ENCODE measurements at places on chromosomes 7 and 10.

DNA sequence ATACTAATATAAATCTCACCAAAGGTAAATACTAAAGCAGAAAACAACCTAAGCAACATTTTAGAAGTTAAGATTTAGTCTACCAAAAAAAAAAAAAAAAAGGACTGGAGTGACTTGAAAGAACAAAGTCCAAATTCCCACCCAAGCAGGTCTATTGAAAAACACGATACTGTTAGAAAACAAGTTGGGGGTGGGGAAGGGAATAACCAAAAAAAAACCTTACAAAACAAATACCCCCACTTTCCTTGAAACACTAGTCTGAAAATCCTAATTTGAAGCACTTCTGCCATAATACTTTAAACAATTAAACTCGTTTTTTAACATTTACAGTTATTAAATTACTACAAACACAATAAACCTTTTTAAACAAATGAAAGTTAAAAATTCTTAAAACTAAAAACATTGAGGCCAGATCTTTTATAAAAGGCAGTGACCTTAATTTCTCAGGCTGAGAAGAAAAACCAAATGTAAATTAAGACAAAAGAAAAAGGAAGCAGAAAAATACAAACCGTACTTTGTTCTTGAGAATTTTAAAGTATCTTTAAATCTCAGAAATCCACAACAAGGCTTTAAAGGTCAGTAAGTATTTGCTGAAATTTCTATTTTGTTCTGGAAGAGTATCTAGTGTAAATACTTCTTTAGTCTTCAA is 135.1 kb downstream of the NRBF2 start:
- no peak for DNase-seq

DNA sequence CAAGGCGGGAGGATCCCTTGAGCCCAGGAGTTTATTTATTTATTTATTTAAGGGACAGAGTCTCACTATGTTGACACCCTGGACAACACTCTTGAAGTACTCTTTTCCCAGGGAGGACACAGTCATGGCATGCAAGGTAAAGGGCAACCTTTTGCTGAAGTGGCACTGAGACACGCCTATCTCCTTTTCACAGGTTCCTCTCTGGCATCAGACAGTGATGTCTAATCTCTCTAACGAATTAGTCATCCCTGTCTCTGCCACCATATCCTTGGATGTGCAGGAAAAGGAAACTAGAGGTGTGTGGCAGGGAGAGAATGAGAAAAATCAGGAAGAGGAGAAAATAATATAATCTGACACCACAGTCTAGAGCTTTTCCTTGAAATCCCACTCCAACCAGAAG is 19.5 kb downstream of the CPVL start:
- DNase-seq, result no peak

DNA sequence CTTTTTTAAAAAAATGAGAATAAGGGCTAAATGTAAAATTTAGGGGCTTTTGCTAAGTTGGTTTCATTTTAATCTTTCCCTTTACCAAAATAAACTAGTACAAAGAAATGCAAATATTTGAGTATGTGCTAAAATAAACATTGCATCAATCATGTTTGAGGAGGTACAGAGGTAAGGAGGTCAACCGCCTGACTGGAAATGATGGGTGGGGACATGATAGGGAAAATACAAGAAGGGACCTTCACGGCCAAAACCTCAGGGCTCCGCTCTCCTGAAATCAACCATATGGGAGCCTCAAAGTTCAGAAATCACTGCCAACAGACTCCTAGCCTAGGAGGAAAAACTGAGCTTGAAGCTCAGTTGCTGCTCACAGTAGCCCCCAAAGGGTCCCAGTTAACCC is 207.6 kb downstream of the AHR start:
- no peak for DNase-seq

DNA sequence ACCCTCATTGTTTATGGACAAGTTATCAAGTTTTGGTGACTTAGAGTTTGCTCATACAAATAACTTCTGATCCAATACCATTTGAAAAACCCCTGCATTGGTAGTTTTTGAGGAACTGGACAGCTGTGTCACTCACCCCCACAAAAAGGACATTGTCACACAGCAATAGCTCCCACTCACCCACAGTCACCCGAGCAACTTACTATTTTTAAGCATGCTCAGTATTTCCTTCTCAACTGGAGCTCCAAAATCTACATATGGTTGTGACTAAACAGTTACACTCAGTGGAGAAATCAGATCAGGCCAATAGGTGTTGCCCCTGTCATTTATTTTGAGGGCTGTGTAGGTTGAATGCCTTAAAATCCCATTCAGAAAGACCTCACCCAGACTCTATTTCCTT is 165.2 kb upstream of the AUTS2 start:
- DNase-seq, result no peak

DNA sequence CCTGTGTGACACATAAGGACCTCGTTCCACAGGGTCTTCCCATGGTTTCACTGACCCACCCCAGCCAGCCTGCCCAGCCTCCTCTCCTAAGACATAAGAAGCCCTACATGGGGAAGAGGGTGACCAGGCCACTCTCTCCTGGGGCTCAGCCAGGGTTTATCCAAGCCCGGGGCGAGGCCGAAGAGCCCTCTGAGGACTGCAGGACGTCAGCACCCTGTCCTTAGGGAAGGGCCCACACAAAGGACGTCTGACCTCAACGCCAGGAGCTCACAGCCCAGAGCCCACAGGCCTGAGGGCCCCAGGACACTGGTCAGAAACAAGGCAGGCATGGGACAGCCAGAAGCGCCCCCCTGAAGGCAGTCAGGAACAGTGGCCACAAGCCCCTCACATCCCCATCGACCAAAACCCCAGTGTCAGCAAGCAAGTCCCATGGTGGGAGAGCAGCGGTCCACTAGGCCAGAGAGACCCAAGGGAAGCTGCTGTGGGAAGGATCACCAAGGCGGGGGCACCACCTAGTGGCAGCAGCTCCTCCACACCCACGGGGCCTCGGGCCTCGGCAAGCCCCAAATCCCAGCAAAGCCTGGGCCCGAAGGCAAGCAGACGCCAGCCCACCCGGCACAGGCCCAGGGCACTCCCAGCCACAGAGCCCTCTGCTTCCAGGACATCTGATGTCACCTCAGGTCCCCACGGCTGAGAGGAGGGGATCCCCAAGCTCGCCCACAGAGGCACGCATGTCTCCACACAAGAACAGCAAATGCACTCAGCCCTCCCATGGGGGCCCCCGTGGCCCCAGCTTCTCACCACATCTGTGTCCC is 23.4 kb downstream of the MAD1L1 start:
- DNase-seq, result no peak

DNA sequence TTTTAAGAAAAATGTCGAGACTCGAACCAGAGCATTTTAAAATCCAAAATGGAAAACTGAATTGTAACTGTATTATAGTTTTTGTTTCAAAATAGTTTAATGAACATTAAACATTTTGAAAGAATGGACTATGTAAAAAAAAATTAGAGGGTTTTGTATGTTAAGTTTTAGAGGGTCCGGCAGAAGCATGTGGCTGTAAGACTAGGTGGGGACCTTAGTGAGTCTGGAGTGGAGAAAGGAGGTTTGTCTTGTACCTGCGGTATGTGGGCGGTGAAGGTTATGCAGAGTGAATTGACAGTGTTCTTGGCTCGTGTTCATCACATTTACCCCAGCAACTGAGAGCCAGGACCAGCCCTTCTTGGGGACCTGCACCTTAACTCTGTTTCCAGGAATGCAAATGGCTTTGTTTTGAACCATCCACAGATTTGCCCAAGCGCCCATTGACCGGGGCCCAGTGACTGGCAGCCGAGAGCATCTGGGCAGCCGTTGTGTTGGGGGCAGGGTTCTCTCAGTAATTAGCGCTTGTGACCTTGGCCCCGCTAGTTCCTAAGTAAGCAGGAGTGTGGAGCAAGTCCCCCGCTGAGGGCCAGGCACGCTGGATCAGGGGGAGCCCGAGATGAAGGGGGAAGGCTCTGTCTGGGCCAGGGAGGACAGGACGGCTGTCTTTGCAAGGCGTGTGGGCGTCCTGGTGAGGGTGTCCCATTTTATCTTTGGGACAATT is 1.4 kb upstream of the KLF6 start:
- no peak for DNase-seq

GRCh38 chr10:116030576-116030975 is 242.4 kb downstream of the GFRA1 start:
- DNase-seq, result no peak

DNA sequence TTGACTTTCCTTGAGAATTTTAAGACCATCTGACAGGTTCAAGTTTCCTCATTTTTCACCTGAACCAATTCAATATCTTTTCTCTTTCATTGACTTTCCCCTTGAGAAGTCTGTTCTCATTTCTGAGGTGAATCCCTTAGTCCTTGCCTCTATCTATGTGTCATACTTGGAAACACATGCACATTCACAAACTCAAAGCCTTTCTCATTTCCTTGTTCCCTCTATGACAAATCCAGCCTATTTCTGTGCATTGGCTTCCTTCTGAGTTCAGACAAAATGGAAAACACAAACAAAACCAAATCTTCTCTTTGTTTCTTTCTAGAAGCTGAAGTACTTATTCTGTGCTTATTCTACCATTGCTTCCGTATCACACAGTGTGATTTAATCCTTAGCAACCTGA is 13.8 kb downstream of the PTTG1IP2 start:
- DNase-seq, result no peak

DNA sequence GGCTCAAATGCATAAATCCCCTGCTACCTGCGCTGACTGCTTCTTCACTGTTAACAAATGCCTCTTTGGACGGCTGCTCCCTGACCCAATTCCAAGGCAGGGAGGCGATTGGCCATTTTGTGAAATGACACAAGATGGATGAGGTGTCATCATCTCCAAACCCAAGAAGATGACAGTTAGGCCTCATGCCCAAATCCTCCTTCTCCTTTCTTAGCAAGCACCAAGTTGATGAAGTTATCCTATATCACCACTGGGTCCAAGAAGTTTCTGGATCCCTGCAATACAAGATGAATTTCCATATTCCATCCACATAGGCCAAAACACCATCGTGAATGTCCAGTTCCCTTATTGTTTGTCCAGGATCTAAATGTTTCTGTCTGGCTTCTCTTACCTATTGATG is 98.5 kb upstream of the RAB11FIP2 start:
- no peak for DNase-seq

- DNase-seq, result no peak
Measured at GRCh38 chr7:5705318-5705717, 76.1 kb downstream of the RNF216 start.

DNA sequence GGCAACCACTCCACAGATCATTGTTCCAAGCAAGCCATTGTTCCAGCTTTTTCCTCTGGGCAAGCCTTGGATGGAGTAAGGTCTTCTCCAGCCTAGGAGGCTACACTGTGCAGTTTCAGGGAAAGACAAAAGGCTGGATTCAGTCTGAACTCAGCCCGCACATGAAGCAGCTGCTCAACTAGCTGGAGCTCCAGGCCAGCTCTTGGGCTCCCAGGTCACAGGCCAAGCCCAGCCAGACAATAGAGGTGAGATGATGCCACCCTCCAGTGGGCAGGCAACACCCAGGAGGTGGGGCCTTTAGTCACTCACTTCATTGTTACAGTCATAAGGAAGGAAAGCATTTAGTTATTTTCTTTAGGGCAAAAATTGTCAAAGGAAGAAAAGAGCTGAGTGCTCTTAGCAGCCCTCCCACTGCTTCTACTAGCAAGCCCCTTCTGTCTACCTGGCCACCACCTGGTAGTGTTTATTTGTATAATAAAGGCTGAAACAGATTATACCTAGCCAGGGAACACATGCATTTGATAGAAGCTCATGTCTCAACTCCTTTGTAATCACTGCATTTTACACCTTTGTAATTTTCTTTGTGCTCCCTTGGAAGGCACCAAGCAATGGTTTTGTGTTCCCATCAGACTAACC is 253.4 kb downstream of the WDR11 start:
- no peak for DNase-seq

DNA sequence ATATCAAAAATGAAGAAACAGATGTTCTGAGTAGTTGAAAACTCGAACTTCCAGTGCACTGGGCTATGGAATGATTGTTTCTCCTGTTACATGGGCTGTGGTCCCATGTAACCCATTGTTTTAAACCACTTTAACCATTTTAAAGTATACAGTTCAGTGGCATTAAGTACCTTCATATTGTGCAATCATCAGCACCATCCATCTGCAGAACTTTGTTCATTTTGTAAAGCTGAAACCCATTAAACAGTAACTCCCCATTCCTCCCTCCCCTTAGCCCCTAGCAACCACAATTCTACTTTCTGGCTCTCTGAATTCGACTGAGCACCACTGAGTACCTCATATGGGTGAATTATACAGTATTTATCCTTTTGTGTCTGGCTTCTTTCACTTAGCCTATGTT is 217.4 kb downstream of the LRMDA start:
- DNase-seq, result no peak

GRCh38 chr7:83347945-83348444 is 185.3 kb upstream of the PCLO start:
- no peak for DNase-seq

- no peak for DNase-seq
Measured at GRCh38 chr7:97680622-97681021, 51.3 kb upstream of the TAC1 start.

- DNase-seq, result no peak
Measured at GRCh38 chr7:70738151-70738885, 393.6 kb upstream of the GALNT17 start.

GRCh38 chr10:132264306-132264950 is 43.3 kb downstream of the STK32C start:
- no peak for DNase-seq

DNA sequence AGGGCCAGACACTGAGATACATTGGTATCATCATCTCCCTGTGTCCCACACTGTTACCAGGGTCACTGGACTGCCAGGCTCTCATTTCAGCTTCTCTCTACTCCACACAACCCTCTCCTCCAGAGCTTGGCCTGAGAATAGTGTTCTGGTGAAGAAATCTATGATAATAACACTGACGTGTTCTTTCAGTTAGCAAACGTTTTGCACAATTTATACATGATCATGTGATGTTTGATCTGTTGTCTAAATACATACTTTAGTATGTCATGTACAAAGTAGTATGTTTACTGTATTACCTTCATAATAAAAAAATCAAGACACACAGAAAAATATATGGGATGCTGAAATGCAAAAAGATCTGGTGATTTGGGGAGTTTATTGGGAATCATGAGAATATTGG is 5.0 kb downstream of the SLC16A9 start:
- no peak for DNase-seq

DNA sequence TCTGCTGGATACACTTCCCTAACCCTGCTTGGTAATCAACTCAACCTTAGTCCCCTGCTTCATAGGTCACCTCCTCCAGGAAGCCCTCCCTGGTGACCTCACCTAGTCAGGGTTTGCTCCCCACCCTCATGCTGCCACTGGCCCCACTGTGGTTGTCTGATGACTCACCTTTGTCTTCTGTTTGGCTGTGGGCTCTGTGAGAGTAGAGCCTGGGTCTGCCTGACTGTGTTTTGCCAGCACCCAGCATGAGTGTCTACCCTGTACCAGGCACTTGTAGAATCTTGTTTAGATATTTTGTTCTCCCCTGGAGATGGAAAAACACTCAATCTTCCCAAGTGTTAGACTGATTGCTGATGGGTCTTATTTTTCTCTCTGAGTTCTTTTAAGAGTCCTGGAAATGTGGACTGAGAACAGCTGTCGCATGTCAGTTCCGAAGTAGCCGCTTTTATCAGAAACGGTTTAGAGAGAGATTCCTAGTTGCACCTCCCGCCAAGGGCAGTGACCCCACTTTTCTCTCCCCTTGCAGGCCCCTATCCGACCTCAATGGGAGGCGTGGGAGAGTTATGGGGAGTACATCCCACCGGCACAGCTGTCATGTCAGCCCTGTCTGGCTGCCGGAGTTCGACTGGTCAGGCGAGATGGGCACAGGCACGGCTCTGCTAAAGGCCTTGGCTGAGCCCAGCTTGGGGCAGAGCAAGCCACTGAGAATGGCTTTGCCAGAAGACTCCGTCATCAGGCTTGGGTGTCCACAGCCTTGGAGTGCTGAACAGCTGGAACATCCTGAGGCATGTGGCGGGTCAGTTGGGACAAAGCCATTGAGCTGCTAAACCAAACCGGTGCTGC is 134.3 kb downstream of the GRK5 start:
- no peak for DNase-seq

Measured in mesenteric fat pad (tissue), 1 donor.